Occipital lobe (tissue), 3 donors: ENCODE measurements at places on chromosomes 2 and 18. TPM values are rescaled to one million over a fixed set of nuclear protein-coding genes. Genes with fewer than 3 reads are reported as not detected.

The SERPINB3 gene
- not detected for total RNA-seq

The POMC gene
- 0.78 TPM for total RNA-seq

The IL36B gene
- total RNA-seq, result not detected

The ZAP70 gene
- 1.1 TPM for total RNA-seq

- DNase-seq, result no peak
These were observed 46.0 kb upstream of the PAX8 start for GRCh38 chr2:113324684-113325160.

- DNase-seq, result no peak
These were observed 69.6 kb downstream of the COL5A2 start for GRCh38 chr2:189109921-189110397.
